ENCODE measurements at places on chromosomes 7 and 10.
A peak's percentile ranks its signal among the peaks of the same experiment; 100 is the strongest.

DNA sequence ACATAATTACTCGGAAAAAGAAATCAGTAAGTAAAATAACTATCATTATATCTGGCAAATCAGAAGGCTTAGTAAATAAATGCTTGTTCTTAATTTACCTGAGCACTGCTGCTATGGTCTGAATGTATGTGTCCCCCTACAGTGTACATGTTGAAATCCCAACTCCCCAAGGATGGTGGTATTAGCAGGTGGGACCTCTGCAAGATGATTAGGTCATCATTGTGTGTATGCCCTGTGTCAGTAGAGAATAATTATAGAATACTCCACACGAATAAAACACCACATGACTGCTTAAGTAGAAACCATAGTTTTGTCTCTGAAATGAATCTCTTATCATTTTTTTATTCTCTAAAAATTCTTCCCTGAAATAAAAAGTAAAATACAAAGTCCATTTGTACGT, 101.6 kb downstream of the RNF133 start:
- no peak for DNase-seq

GRCh38 chr10:110815354-110816004, 56.2 kb upstream of the PDCD4 start:
- peak; percentile 46 for DNase-seq

- no peak for DNase-seq
Measured at GRCh38 chr10:116961406-116962251, 43.4 kb downstream of the SHTN1 start.

DNA sequence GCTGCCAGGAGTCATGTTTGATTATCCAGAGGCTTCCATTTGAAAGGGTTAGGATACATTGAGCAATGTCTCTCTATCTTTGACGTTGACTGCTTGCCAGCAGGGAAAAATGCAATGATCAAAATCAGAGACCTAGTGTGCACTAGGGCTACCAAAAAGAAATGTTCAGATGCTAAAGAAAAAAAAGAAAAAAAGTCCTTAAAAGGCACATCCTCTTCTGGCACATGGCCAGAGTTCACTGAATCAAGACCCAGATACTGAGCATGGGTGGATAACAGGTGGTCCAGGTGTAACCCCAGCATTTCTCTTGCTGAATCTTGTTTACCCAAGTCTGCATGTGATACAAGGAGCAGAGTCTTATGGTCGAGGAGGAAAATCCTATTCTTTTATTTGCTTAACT, 899.3 kb downstream of the SORCS3 start:
- no peak for DNase-seq

DNA sequence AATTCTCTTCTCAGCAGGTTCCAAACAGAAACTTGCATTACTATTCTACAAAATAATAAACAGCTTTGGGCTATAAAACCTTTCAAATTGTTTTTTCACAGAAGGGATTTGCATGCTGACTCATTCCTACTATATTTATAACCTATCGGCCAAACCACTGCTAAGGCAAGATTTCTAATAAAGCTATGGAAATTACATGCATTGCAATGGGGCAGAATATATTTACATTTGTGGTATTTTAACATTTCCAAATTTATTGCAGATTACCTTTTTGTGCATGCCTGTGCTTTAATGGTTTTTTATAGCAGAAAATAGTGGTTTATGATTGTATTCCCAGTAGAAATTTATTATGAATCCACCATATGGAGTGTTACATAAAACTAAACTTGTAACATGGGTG, 69.0 kb upstream of the NPVF start:
- DNase-seq = no peak

GRCh38 chr7:149562602-149563001, 65.0 kb upstream of the ZNF746 start:
- no peak for DNase-seq

- peak; percentile 7 for DNase-seq
Measured at GRCh38 chr10:63137306-63137705, 4.2 kb downstream of the NRBF2 start.
